ENCODE measurements at places on chromosomes 4 and X.

- no peak for DNase-seq
Measured at GRCh38 chrX:150683536-150684146, 9.6 kb upstream of the MTMR1 start.

- peak; percentile 99 for DNase-seq
Measured at GRCh38 chr4:111064342-111064993, 441.6 kb upstream of the PITX2 start.

- no peak for DNase-seq
Measured at GRCh38 chr4:23332313-23332712, 557.5 kb downstream of the PPARGC1A start.

DNA sequence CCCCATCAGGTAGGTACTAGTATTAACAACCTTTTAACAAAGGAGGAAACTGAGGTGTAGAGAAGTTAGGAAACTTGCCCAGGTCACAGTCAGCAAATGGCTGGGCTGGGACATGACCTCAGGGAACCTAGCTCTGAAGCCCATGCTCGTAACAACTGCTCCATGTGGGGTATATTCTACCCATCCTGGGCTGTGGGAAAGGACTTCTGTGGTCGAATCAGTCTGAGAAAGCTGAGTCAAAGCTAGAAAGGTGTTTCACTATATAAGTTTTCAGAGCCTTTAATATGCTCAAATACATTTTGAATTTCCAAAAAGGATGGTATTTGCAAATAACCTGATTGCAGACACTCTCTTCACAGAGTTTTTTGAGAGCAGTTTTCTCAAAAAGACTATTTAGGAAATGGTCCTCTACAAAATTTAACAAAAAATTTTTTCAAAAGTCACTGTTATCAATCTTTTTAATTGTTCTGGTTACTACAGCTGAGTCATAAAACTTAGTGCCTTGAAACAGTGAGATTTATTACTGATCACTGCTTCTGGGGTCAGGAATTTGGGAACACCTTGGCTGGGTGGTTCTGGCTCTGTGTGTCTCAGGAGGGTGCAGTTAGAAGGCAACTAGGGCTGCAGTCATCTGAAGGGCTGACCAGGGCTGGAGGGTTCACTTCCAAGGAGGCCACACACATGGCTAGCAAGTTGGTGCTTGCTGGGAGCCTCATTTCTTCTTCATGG is 53.6 kb downstream of the NSG1 start:
- DNase-seq = no peak

DNA sequence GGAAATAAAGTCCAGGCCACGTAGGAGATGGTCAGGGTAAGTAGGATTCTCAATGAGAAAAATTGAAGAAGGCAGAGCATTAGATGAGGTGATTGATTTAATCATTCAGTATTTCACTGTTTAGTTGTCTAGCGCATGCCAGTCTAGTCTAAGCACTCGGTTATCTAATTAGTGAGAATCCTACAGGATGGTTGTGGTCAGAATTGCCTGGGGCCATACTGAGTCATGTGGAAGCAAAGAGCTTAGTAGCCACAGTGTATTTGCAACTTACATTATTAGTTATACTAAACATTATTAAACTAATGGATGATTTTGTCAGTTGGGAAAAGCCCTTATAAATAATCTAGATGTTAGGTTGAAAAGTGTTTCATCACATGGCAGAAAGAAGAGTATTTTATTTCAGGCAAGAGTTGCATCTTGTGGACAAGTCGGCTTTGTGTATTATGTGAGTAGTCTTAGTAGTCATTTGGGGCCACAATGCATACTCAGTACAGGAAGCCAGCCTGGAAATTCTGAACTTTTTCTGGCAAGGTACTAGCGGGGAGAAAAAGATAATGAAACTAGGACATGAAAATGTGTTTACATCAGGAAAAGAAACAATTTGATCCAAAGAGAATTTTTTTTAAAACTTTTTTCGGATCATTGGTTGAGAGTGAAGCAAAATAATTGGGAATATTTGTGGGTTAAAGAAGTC is 31.9 kb downstream of the CPEB2 start:
- no peak for DNase-seq

- DNase-seq = no peak
Measured at GRCh38 chrX:45056428-45057145, 144.1 kb downstream of the DIPK2B start.

DNA sequence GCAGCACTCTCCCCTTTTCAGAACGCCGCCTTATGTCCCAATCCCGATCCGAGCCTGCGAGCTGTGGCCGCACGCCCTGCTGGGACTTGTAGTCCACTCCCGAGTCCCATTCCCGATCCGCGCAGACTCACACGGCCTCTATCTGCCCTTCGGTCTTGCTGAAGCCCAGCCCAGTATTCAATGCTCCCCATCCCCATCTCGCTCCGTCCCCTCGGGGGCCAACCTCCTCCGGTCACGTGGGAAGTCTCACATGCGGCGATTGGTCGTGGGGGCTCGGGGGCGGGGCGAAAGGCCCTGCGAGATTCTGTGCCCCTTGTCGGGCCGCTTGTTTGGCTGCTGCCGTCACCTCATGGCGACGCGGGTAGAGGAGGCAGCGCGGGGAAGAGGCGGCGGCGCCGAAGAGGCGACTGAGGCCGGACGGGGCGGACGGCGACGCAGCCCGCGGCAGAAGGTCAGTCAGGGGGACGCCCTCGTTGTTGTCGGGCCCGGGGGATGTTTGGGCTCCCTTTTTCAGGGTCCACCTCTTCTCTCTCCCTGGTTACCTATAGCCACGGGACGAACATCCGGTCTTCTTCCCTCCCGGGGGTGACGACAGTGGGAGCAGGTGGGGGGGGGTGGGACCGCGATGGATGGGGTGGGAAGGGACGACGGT is at the start of gene TXLNG:
TSS of gene TXLNG (plus strand) at position 328 of the 652 bp plus-strand sequence. CDS start at position 350, 22 bp downstream.
- peak; percentile 95 for DNase-seq

DNA sequence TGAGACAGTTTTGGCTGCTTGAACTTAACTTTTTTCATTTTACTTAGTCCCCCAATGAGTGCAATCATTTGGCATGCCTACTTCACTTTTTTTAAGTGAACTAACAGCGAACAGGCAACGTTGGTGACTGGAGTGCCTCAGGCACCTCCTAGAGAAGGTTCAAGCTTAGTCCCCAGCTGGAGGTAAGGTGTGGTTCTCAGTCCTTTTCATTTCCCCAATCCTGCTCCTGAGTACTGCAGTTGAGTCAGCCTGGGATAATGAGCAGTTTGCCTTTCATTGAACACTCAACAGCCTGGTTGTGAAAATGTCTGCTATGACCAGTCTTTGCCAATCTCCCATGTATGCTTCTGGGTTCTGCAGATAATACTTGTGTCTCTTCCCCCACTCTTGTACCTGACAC is 109.5 kb downstream of the CDKL5 start:
- no peak for DNase-seq

DNA sequence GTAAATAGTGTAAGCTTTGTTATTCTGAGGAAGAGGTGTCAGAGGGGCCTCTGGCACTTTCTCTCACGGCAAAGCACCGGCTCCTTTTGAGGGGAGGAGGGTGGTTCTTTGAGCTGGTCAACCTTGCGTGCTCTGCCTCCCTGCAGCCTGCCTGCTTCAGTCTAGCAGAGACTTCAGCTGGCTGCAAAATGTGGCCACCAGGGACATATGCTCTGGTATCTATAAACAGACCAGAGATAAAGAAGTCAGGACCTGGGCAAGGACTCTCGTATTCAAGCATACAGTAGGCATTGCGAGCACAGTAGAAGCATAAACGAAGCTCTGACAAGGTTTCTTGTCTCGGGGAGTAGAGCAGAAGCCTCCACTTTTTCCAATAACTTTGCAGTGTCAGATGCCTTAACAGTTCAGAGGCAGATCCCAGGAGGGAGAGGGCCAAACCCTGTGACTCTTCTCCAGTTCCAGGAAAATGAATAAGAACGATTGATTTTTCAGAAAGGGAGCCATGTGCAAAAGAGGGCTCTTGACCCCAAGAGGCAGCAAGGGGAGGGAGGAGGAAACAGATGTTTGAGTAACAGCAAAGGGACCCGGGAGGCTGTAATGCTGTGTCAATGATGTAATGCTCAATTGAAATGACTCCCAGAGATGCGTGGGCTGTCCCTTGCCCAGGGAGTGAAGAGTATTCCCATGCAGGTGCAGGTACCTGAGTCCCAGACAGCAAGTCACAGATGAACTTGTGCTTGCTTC is 57.9 kb upstream of the TEX13D start:
- no peak for DNase-seq

GRCh38 chr4:145920205-145920604 is 18.4 kb downstream of the ZNF827 start:
- DNase-seq = peak; percentile 84

- no peak for DNase-seq
Measured at GRCh38 chr4:90142081-90142480, 14.9 kb downstream of the CCSER1 start.

- DNase-seq = peak; percentile 82
Measured at GRCh38 chr4:37648084-37648817, 37.9 kb downstream of the RELL1 start.

DNA sequence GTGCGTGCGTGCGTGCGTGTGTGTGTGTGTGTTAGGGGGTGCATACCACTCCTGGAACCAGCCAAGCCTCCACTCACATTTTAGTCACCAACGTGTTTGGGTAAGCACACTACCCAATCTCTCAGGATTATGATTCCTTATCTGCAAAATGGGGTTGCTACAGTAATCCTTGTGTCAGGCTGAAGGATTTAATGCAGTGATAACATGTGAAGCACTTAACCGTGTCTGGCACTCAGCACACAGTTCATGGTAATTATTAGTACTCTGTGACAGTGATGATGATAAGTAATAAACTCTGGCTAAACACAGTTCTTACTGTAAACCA is 57.3 kb downstream of the CLDN22 start:
- no peak for DNase-seq

DNA sequence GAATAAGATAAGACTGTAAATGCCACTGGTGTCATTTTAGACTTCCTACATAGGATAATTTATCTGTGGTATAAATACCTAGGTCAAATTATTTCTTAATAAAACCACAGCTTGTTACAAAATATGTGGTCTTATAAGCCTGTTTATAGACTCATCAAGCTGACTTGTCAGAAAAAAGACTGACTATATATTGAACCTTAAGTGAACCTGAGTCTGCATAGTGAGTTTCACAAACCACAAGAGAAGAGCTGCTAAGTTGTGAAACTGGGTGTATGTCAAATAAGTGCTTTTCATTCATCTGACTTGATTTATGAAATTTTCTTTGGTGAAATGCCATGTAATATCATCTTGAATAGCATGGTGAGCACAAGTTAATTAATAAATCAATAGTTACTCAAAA is 48.4 kb upstream of the TMPRSS11A start:
- DNase-seq = no peak

DNA sequence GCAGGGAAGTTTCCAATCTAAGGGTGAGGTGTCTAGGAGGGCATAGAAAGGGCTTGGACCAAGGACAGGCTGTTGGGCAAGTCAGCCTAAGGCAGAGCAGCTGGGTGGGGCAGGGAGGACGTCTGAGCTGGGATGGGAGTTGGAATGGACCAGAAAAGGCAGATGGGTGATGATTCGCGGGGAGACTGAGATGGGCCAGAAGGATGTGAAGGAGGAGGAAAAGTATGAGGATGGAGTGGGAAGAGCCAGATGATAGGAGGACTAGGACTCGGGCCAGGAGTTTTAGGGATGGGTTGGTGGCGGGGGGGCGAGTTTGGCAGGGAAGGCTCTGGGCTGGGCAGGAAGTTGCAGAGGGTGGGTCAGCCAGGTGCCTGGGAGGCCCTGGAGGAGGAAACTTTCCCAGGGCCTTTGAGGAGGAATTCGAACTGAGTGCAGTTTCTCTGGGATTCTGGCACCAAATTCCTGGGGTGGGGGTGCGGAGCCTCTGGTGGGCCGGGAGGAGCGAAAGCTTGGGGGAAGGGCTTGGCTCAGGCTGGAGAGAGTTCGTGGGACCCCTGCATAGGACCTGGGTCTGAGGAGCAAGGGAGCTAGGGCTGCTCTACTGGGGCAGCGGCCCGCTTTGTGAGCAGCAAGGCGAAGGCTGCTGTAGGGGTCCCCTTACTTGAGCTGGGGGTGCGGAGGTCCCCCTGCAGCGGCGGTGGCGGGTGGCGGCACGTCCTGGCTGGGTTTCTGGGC is 8.7 kb upstream of the TIMP1 start:
- no peak for DNase-seq

DNA sequence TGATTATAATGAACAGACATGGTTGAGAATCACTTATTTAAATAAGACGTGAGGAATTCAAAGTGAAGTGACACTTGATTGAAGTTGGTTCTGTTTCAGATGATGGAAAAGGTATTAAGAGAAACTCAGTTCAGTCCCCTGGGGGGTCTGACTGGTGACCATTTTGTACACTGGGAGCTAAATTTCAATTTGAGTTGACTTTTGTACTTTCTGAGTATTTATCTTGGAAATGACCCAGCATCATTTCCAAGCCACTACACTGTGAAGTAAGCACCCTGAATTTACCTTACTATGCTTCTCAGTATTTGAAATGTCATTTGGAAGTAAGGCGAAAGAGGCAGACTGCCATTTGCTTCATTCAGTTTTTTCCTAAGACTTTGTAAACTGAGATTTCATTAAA is 73.4 kb downstream of the CNOT6L start:
- no peak for DNase-seq

GRCh38 chrX:112734290-112734689 is 54.6 kb upstream of the LHFPL1 start:
- DNase-seq = no peak

GRCh38 chr4:121597346-121597934 is 99.3 kb downstream of the ANXA5 start:
- peak; percentile 90 for DNase-seq

- no peak for DNase-seq
Measured at GRCh38 chr4:66794390-66795034, 750.8 kb downstream of the CENPC start.

DNA sequence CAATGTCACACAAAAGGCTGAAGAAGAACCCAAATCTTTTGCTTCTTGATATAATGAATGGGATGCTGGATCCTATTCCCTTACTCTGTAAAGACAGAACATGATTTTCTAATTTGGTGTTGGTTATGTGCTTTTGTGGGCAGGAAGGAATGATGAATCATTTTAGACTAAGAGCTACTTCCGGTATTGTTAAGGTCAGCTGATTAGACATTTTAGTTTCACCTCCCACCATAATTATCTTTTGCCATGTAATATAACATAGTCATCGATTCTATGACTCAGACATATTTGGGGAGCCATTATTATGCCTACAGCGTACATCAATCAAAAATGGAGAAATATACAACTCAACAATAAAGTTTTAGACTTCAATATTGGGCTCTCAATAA is 265.3 kb downstream of the ZNF674 start:
- peak; percentile 40 for DNase-seq

GRCh38 chr4:74038425-74039314 is at the start of gene CXCL3:
CXCL3 (minus strand) TSS chr4:74038689; CDS start chr4:74038611, 78 bp downstream.
- DNase-seq = peak; percentile 41

- DNase-seq = no peak
Measured at GRCh38 chr4:124977045-124977444, 264.5 kb upstream of the ANKRD50 start.

- DNase-seq = no peak
Measured at GRCh38 chr4:93031431-93032098, 727.8 kb downstream of the GRID2 start.

GRCh38 chrX:71378732-71379131 is 12.6 kb downstream of the TAF1 start:
- no peak for DNase-seq

- no peak for DNase-seq
Measured at GRCh38 chr4:101370663-101371210, 23.4 kb upstream of the PPP3CA start.

- peak; percentile 22 for DNase-seq
Measured at GRCh38 chr4:6939761-6940743, 30.4 kb downstream of the TBC1D14 start.
